ENCODE measurements at places on chromosomes 7 and 10.

DNA sequence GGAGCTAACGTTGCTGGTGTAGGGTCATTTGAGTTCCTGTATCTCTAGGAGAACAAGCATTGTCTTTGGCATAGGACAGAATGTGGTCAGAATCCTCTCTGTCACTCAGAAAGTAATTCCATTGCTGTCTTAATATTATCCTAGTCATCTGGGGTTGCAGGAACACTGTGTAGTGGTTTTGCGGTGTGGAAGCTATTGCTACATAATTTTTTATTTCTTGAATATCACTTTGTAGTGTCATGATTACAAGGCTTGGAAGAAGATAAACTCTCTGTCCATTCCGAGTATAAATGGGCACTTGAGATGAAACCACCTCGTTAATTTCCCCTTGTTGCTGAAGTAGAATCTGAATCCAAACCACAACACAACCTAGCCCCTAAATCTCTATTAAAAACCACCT, 919.2 kb downstream of the LRMDA start:
- DNase-seq = no peak

GRCh38 chr10:48799341-48800006, 114.8 kb downstream of the WDFY4 start:
- no peak for DNase-seq

GRCh38 chr10:86393362-86393761, 26.8 kb upstream of the GRID1 start:
- DNase-seq = no peak

DNA sequence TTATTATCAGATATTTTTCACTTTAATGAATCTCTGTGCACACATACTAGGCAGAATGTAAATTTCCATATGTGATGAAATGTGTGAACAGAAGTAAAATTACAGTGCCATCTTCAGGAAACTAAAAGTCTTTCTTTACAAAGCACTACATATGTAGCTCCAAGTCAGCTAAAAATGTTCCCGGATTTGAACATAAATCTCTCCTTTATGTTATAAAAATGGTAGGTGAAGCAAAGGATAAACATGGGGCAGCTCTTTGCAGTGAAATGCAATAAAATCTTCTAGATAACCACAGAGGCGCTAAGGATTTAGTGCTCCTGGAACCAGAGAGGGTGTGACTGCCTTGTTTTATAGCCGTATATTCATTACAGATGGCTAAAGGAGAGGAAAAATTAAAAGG, 104.9 kb upstream of the C7orf33 start:
- DNase-seq = no peak

- no peak for DNase-seq
Observed at GRCh38 chr10:90308223-90308622, 549.6 kb downstream of the HTR7 start.

- DNase-seq = no peak
Observed at GRCh38 chr10:75202321-75203045, 8.1 kb upstream of the VDAC2 start.

GRCh38 chr10:8829592-8829991, 775.1 kb downstream of the GATA3 start:
- no peak for DNase-seq

DNA sequence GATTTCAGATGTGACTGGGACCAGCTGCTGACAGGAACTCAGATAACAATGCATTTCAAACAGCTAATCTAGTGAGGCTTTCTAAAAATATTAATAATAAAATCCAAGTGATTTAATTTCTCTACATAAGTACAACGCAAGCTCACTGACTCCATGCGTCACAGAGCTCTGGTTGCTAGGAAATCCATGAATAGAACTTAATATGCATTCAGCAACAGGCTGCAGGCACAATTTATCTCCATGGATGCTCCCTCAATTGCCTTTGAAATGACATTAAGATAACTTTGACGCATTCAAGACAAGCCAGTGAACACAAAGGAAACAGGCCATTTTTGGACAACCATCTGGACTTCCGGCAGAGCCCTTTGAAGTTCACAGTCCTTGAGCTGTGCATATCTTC, 118.7 kb upstream of the COL1A2 start:
- no peak for DNase-seq

GRCh38 chr7:155729847-155730246, 82.4 kb downstream of the SHH start:
- no peak for DNase-seq

DNA sequence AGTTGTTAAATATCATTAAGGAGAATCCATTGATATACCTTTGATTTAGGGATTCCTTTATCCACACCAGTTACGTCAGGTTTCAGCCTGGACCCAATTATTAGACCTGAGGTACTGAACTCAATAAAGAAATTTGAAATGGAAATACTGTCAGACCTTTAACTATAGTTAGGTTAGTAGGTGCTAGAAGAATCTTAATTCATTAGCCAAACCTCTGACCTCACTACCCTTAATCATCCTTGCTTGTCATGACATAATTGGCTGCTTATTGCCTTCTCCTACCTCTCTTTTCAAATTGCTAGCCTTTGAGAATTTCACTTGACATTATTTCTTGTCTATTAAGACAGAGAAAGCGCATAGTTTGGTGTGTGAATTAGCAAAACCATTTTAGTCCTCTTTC, 27.1 kb downstream of the SMNDC1 start:
- no peak for DNase-seq

DNA sequence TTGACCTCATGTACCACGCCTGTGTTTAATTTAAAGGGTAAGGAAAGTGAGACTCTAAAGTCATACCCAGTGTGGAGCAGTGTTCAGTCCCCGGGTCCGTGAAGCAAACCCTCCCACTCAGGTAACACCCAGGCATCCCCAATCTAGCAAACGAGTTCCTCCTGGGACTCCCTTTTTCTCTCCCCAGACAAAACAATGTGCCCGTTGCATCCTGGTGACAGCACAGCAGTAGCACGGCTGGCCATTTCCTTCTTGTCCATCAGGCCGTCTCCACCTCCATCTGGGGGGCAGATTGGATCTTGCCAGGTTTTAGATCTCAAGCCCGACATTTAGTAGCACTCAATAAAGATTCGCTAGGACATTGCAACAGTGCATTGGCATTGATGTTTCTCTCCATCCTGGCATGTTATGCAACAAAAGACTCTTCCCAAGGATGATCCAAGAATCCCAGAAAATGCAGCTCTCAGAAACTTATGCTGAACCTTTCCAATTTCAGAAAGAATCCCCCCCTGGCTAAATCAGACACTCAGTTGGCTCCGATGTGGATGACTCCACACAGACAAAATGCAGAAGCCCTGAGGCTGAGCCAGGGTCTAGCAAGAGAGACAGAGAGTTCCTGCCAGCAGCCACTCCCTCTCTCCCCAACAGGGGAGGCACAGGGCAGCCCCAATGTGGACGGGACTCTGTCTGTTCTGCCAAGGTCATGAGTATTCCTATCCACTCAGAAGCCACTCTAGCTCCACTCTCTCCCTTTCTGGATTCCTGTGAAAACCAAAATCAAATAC, 274.5 kb upstream of the MGMT start:
- no peak for DNase-seq

DNA sequence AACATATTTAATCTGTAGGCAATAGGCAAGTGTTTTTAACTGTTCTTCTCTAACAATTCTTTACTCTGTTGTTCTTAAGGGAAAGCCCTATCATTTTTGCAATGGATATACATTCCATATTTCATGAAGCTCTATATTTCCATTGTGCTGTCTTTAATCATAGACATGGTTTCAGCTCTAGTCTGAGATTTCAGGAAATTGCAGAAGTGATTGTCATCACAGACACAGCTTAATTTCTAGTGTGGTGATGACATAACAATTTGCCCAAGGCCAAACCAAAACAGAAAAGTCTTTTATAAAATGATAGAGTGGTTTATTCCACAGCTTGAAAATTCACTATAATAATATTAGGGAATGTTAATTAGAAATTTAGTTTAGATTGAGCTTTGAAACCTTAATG, 494.1 kb upstream of the SEMA3A start:
- no peak for DNase-seq

DNA sequence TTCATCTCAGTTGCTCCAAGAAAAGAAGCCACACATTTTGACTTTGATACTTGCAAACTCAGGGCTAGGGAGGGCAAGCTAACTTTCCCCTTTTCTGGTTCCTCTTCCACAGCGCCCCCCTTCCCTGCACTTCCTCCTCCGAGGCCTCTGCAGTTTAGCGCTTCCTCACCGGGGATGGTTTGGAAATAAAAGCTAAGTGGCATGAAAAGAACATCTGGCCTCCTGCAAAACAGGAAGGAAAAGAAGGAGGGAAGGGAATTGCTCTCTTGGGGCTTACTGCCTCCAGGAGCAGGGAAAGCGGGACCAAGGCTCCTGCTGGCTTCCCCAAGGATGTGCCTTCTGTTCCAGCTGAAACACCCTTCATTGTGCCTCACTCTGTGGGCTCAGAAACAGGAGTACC, 42.3 kb downstream of the PRKCQ start:
- DNase-seq = no peak

DNA sequence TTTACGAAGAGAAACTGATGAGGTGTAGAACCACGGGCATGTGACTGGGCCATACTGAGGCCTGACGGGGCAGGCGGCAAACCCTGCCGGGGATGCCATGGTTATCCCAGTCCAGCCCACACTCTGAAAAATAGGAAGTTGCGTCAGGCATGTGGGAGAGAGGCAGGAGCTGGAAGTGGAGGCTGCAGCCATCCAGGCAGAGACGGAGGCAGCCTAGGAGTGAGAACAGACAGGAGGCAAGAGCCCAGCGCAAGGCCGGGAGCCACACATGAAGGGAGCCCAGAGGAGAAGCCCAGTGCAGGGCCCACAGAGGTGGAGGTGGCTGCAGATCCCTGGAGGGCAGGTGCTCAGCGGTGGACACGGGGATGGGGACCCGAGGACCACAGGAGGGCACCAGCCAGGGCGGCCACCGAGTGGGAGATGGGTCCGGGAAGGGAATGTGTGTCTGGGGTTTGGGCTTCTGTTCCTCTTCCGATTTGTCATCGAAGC, 175.2 kb upstream of the PPP2R2D start:
- no peak for DNase-seq

- no peak for DNase-seq
Observed at GRCh38 chr10:70840836-70841235, 25.1 kb downstream of the SGPL1 start.

DNA sequence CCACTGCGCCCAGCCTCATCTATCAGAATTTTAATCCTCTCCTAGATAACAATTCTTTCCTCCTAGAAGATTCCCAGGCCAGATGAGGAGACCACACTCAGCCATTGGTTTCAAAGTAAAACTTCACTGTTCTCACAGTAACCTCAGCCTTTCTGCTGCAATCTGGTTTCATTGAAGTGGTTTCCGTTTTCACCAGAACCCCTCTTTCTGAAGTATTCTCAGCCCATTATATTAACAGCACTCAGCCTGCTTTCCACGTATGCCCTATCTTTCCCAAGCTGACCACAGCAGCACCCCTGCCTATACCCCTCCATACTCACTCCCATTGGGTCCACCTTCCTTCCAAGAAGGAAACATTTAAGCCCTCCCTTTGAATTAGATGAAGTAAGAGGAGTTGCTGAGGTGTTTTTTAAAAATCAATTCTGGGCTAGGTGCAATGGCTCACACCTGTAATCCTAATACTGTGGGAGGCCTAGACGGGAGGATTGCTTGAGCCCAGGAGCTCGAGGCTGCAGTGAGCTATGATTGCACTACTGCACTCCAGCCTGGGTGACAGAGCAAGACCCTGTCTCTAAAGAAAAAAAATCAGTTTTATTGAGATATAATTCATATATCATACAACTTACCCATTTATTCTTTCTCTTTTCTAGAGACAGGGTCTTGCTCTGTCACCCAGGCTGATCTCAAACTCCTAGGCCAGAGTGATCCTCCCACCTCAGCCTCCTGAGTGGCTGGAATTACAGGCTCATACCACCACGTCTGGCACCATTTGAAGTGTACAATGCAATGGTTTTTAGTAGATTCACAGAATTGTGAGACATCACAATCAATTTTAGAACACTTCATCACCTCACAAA, 11.3 kb downstream of the PLAU start:
- DNase-seq = no peak

GRCh38 chr7:95897557-95898251, 125.3 kb downstream of the DYNC1I1 start:
- DNase-seq = no peak

GRCh38 chr7:12805957-12806356, 118.5 kb downstream of the ARL4A start:
- no peak for DNase-seq

GRCh38 chr7:18064242-18064838, 36.7 kb upstream of the PRPS1L1 start:
- DNase-seq = no peak

GRCh38 chr7:48245751-48246472, 74.7 kb downstream of the ABCA13 start:
- no peak for DNase-seq

DNA sequence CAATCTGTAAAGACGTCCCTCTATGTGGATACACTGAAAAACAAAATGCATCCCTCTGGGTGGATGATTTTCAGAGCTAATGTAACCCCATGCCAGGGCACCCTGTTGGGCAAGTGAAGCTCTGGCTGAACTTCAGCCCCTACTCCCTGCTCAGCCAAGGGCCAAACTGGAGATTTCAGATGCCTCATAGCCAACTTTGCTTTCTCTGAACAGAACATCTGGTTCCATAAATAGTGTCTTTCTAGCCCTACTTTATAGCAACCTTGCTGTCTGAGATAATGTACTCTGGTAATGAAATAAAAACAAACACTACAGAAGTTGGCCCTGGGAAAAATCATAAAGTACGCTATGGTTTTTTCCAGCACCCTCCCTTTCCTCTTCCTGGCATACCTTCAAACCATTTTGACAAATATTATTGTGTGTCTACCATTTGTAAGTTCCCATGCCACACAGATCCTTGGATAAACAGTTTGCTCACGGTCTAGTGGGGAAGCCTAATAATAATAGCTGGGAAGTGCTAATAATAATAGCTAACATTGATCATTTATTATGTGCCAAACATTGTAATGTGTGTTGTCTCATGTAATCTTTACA, 3.4 kb downstream of the ENTPD1 start:
- DNase-seq = no peak

- DNase-seq = no peak
Observed at GRCh38 chr7:128251337-128251736, 10.3 kb downstream of the LEP start.

DNA sequence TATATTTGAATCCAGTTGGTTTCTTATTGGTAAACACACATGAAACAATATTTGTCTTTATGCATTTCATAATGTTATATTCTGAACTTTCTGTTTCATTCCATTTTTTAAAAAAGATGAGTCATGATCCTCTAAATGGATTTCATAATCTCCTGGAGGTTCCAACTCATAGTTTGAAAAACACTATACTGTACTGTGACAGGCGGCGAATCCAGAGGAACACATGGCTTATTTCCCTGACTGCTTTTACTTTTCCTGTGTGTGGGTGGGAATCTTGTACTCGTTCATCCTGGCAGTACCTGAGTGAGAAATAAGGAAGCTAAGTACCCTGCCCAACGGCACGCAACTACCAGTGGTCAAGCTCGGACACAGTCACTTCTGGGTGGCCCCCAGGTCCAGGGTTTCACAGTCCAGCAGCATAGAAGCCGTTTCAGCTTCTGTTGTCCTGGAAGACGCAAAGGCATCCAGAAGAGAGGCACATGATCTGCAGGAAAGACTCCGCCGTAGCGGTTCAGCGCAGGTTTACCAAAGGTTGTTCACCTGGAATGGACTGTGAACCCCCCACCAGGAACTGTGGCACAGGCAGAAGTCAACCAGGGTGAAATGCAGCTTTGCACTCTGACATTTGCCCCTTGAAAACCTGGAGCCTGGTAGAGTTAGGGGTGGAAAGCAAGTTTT, 117.7 kb downstream of the CCNY start:
- DNase-seq = no peak

- no peak for DNase-seq
Observed at GRCh38 chr10:51270936-51271530, 196.7 kb downstream of the PRKG1 start.
